ENCODE measurements at places on chromosomes 4 and X.

DNA sequence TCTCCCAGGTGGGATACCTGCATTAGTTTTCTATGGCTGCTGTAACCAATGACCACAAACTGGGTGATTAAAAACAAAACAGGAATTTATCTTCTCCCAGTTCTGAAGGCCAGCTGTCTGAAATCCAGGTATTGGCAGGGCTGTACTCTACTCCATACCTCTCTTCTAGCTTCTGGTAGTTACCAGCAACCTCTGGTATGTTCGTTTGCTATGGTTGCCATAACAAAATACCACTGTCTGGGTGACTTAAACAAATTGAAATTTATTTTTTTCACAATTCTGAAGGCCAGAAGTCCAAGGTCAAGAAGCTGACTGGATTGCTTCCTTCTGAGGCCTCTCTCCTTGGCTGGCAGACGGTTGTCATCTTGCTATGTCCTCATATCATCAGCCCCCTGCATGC, 642.1 kb upstream of the TENM3 start:
- DNase-seq = no peak

DNA sequence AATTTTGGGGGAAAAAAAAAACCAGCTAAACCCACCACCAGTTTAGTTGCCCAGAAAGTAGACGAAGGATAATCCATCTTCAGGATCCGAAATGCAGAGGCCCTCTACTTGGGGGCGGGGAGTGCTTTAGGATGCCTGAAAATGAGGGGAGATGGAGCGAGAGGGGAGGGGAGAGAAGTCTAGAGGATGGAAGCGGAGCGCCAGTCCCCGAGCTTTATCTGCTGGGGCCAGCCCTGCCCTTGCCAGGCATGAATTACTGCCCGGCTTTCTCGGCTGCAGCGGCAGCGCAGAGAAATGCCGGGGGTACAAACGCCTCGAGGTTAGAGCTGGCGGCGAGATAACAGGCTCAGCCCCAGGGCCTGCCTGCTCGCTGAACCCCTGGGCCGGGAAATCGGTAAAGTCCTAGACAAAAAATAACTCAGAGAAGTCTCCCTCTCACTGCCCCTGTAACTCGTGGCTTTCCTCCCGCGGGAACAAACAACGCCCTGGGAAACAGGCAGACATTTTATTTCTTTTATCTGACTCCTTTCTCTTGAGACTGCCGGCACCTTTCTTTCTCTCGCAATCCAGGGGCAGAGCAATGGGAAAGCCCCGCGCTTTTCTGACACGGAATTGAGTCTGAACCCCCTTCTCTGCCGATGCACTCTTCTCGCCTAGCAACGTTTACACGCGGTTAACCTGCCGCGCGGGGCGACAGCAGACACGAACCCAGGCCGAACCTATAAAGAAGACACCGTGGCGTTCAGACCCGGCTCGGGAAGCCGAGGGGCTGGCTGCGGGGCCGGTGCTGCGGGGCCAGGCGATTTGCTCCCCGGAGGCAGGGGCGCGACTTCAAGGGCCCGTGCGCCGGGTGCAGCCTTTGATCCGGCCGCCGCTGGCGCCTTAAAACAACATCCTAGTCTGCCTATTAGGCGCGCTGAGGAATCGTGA, 3.1 kb upstream of the MSX1 start:
- DNase-seq = no peak

GRCh38 chr4:68963374-68963773, 11.8 kb upstream of the UGT2A3 start:
- no peak for DNase-seq

DNA sequence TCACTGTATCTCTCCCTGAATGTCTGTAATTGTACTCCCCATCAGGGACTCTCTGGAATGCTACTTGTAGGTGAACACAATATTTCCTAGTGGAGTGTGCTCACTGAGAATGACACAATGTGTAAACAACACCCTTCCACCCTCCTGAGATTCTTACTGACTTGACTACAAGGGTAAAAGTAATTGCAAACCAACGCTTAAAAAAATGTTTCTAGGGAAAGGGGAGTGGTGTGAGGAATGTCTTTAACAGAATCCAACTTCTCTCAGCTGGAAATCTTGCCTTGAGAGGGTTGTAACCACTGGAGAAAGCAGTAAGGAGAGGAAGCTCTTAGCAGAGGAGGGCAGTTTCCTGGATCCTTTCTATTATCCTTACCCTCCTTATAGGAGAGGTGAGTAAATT, 5.1 kb upstream of the RAPGEF2 start:
- DNase-seq = no peak

DNA sequence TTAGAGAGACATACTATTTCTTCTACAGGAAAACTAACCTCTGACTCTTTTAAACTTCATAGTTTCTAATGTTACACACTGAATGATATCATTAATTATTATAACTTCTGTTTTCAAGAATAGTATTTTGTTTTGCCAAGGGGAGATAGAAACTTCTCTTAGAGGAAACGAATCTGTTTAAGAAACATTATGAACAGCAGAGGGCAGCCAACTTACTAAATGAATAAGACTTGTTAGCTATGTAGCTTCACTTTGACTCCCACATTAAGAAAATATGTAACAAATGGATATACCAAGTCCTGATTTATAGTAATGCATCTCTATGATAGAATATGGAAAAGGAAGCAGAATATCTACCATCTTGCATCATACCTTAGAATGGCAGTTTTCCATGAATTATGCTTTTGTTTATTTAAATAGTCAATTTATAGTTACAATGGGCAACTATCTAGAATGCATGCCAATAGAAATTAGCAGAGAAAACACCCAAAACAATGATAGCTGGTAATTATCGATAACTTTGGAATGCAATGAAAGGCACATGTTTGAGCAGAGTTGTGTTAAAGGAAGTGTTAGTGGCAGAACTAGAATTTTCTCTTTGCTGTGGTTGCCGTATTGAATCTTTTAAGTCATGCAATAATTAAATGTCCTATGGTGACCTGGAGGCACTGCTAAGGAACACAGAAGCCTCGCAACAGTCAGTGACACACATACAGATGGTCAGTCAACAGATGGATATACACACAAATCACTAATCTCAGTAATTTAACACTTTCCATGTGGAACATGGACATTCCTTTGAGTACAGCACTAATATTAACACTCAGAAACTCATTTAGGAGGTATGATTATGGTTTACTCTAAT, 105.7 kb upstream of the PDLIM3 start:
- DNase-seq = no peak

DNA sequence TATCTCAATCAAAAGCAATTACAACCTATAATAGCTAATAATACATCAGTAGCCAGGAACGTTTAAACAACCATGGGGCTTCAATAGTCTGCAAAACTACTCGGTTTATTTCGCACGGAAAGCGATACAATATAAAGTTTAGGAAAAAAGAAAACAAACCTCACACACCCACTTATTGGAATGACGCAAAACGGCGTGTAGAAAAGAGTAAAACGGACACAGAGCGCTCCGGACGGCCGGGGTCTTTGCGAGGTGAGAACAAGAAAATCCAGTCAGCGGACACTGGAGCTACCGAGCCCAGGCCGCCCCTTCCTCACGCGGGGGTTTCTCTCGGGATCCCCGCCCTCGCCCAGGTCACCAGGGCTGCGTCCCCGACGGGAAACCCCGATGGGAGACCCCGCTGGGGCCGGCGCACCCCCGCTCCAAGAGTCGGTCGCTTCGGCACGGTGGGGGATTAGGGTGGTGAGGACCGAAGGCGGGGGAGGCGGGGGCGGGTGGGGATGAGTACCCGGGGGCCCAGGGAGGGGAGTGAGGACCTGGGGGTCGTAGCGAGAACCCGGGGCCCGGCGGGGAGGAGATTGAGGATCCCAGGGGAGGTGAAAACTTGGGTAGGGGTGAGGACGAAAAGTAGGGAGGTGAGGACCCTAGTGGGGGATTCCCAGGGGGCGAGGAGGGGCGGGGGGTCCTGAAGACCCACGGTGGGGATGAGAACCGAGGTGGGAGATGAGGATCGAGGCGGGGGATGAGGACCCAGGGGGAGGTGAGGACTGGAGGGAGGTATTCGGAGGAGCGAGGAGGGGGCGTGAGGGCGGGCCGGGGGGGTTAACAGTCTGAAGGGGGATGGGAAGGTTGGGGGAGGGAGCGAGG, 737 bp downstream of the NELFA start:
- DNase-seq = no peak

- no peak for DNase-seq
Measured at GRCh38 chrX:35040871-35041270, 98.3 kb downstream of the FAM47B start.

DNA sequence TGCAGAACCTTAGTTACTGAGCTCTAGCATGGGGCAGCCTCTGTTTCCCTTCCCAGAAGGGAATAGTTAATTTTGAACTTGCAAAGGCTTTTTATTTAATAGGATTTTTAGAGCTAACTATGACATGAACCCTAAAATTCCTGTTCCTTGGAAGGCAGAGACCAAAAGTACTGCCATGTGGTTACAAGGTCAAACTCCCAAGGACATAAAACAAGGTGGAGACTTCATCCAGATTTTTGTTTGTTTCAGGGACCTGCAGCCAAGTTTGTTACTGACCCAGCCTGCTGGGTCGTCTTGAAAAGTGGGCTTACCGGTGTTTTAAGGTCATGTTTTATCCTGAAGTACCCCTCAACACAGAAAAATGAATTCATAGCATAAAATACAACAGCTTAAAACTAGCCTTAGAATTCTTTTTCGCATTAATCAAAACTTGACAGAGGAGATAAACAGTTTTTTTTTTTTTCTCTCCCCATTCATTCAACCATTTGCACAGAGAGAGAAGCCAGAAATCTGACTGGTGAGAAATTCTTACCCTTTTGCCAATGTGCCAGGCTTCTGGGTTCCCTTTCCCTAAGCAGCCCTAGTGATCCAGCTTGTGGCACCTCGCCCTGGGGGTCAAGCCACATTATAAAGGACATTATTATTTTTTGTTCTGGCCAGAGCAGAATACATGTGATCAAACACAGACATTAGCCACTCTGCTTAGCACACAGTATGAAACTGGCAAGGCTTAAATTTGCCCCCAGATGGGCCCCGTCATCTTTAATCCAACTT, 21.5 kb upstream of the GRPEL1 start:
- DNase-seq = no peak

DNA sequence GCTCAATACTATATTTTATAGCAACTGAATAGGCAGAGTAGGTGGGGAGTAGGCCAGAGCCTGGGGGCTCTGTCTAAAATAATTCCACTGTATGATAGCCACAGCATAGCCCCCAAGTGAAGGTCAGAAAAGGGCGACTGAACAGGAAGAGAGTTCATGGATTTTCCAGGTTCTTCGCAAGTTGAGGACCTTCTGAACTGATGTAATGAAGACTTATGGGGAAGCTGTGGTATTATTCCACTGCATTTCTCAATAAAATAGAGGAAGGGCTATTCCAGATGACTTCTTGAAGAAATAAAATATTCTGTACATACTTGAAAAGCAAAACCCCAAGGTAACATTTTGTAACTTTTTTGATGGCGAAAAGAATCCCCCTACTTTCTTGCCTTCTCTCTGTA, 231.4 kb upstream of the GPC4 start:
- no peak for DNase-seq

GRCh38 chr4:148984951-148985350, 542.7 kb upstream of the NR3C2 start:
- no peak for DNase-seq

DNA sequence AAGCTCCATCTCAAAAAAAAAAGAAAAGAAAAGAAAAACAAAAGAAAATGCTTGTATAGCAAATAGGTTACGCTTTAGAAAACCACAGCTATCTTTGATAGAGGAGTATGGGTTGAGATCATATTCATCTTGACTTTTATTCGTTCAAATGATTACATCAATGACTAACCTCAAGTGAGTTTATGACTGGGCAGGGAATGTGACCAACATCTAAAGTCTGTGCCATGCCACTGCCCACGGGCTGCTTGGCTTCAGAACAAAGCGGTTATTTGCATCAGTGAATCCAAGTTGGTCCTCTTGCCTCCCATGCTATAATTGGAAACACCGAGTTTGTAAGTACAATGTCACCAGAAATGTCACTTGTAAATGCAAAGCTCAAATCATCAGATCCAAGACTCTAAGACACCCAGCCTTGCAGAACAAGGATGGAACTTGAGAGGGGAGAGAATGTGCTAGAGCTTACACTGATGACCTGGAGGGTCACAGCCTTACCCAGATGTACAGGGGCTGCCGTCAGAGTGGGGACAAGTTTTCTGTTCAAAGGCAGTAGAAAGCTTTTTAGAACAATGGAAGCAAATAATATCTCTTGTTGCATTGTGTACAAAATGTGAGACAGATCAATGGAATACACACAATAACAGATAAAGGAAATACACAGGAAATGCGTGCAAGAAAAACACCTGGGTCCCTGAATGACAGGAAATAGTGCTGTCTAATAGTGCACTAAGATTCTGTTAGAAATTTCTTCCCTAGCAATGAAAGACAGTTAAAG, 8.4 kb upstream of the OPN1LW start:
- no peak for DNase-seq
